Right renal pelvis (tissue), 4 donors: ENCODE measurements at places on chromosomes 4 and X. TPM values are rescaled to one million over a fixed set of nuclear protein-coding genes. Genes with fewer than 3 reads are reported as not detected.

The DUSP9 gene
- 50.7 TPM for polyA plus RNA-seq

The FAM193A gene
- polyA plus RNA-seq, result 28.8 TPM

The PABPC5 gene
- 7.0 TPM for polyA plus RNA-seq

The GPR143 gene
- polyA plus RNA-seq, result 14.6 TPM

The TNMD gene
- 3.8 TPM for polyA plus RNA-seq

The DMRTC1B gene
- polyA plus RNA-seq, result 3.6 TPM
